ENCODE measurements at places on chromosomes 3 and 15.

DNA sequence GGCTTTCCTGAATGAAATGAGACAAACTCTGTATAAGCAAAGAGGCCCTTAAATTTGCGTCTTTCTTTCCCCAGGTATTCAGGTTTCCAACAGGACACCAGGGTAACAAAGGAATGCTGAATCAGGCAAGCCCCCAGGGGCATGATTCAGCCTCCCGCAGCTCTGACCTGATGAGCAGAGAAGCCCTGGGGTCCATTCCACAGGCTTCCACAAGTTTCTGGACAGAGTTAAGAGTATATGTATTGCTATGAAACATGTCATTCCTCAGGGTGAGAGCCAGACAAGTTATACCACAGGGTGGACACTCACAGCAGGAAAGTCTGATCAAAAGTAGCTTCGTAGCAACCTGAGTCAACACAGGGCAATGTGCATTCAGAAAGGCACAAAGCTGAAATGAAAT lies 68.1 kb upstream of the CTNNB1 start:
- DNase-seq: no peak

DNA sequence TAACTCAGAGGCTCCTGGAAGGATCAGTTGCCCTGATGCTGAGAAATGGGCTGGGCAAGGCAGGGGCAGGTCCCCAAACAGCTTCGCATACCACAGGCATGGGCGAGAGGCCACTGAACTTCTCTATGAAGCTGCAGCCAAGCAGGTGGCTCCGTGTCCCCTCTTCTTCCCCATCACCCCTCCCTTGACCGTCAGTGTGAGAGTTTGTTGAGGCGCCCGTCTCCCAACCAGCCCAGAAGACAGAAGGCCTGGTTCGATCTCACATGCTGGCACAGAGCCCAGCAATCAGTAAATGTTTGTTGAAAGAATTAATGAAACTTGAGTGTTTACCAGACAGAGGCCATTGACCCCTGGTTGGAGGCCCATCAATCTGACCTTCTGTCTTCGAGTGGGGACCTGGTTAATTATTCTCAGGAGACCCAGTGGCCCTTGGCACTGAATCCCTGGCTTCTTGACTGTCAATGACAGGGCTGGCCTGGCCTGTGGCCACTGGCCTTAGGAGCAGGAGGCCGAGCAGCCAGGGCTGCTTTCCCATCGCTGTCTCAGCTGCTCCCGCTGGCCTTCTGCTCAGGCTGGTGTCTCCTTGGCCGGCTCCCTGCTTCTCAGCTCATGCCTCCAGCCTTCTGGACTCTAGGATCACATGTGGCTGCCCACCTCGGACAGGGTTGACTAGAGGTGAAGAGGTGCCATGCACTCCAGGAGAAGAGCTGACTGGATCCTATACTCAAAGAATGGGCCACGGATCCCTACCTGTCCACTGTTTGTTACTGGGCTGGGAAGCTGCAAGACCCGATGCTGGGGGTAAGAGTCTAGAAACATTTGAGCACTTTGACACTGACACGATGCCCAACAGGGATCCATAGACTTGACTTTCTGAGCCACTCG lies 113.4 kb downstream of the ASB7 start:
- DNase-seq: no peak

- DNase-seq: no peak
These were observed 1.5 kb downstream of the ITPKA start for GRCh38 chr15:41494922-41495735.

- no peak for DNase-seq
These were observed 68.8 kb downstream of the AQR start for GRCh38 chr15:34900748-34901147.

- no peak for DNase-seq
These were observed 75.8 kb upstream of the FAM98B start for GRCh38 chr15:38378161-38378560.

- DNase-seq: no peak
These were observed 8.3 kb upstream of the PIGZ start for GRCh38 chr3:196976941-196977340.

DNA sequence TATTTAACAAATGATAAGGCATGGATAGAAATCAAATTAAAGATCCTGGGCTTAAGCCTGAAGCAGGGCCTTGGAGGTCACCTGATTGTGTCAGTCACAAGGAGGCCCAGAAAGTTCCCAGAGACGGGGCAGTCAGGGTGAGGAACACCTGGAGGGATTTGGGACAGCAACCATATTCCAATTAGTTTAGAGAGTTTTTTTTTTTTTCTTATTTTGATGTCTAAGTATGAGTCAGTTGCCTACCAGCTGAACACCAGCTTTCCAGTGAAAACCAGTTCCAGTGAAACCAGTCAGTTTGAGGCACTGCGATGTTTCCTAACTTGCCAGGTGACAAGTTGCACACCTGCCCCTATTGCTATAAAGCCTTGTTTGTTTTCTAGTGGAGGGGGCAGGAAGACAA lies 350.7 kb upstream of the AZI2 start:
- DNase-seq: no peak

Measured in urinary bladder (tissue), 4 donors.